ENCODE measurements at places on chromosomes 13 and 19.
A peak's percentile ranks its signal among the peaks of the same experiment; 100 is the strongest.

DNA sequence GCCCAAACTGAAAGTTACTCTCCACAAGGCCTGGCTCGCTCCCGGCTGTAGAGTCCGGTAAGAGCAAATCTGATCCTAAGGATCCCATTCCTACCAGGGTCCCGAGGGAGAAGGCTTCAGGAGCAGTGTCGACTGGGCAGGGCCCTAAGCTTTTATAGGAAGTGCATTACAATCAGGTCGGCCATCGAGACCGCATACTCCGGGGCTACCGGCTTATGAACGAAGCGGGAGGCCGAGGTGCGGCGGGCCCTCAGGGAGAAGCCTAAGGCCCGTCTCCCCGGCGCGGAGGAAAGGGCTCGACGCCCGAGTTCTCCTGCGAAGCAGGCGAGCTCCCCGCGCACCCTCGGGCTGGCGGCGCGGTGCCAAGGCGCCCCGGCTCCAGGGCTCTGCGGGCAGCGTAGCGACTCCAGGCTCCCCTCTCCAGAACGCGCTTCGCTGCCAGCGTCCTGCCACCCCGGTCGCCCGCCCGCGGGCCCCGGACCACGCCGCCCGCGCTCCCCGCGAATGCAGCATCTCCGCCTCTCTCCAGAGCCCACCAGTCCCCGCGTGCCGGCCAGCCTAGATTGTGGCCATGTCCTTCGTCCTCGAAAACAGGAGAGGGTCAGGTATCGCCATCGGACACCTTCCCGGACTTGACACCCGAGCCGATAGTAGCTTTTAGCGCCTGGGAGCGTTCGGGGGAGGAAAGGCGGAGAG, 1.4 kb downstream of the EFNB2 start:
- DNase-seq = peak; percentile 84

DNA sequence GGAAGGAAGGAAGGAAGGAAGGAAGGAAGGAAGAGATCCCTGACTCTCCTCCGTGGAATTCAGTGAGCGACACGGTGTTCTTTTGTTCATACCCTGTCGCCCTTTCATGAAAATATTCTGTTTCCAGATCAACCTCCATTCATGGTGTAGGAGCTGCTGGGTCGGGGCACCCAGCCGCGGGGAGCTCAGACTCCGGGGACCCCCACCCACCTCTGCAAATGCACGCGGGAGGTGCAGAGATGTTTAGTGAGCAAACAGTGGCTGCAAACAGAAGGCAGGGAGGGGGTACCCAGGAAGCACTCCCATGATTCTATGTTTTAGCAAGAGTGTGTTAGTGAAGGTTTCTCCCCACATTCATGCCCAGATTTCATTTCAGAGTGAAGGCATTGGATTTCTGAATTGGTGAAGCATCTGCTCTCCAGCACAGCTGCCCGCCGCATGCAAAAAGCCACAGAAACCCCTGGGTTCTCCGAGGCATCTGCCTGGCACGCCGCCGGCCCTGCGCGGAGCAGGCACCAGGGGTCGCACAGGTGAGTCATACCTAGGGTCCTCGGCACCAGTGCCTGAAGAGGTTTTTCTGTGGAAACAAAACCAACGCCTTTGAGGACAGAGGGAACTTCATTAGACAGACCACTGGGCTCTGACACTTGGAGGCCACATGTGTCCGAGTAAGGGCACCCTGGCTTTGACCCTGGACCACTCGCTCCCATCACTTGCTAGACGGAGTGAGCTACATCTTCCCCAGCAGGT, 80.6 kb downstream of the ZNF557 start:
- DNase-seq = no peak

- DNase-seq = no peak
Measured at GRCh38 chr13:111484141-111484925, 163.9 kb downstream of the TEX29 start.

- DNase-seq = no peak
Measured at GRCh38 chr13:59633290-59633689, 530.4 kb downstream of the DIAPH3 start.

GRCh38 chr19:34317311-34317927, 47.6 kb upstream of the GPI start:
- DNase-seq = no peak

GRCh38 chr13:76338003-76338402, 548.2 kb downstream of the KCTD12 start:
- DNase-seq = no peak

GRCh38 chr13:98279473-98280175, 102.6 kb upstream of the RNF113B start:
- peak; percentile 57 for DNase-seq

DNA sequence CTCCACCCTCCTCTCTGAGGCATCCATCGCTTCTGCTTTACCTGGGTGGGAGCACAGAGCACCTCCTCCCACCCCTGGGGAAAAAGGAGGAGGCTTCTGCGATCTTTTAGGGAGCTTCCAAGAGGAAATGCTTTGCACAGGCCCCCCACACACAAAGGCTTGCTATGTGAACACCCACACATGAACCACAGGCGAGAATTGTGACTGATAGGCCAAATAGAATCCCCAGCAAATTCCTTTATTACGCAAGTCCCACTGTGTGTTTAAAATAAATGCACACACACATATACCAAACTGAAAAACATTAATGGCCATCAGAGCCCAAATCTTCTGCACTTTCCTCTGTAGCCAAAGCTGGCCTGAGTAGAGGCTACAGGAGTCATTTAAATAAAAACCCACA, 50.6 kb downstream of the HSPH1 start:
- DNase-seq = no peak

- DNase-seq = peak; percentile 51
Measured at GRCh38 chr13:44140146-44140545, 233.5 kb upstream of the SERP2 start.

- no peak for DNase-seq
Measured at GRCh38 chr19:41623360-41623759, 3.5 kb downstream of the CEACAM4 start.

DNA sequence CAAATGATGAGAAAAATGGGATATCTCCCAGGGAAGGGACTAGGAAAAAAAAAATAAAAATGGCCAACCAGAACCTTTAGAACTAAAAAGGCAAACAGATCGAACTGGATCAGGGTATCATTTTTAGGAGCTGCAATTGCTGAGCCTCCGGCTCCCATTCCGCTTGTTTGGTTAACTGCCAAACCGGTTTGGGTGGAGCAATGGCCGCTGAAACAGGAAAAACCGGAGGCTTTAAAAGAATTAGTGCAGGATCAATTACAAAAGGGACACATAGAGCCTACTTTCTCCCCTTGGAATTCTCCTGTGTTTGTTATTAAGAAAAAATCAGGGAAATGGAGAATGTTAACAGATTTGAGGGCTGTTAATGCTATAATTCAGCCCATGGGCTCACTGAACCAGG, 12.7 kb upstream of the ZNF443 start:
- DNase-seq = no peak

- DNase-seq = no peak
Measured at GRCh38 chr13:99967869-99968520, 3.6 kb downstream of the ZIC5 start.

GRCh38 chr13:45718063-45718462, 15.9 kb downstream of the CBY2 start:
- DNase-seq = peak; percentile 45

- no peak for DNase-seq
Measured at GRCh38 chr19:757811-758668, 7.1 kb downstream of the MISP start.

- peak; percentile 99 for DNase-seq
Measured at GRCh38 chr19:36489920-36490415, 607 bp upstream of the ZNF566 start.

- DNase-seq = no peak
Measured at GRCh38 chr19:17721111-17721628, 1.9 kb downstream of the MAP1S start.

- DNase-seq = no peak
Measured at GRCh38 chr19:14085309-14085995, at the start of gene C19orf67. Gene C19orf67 (minus strand): TSS chr19:14085783. CDS start chr19:14085627, 156 bp downstream.

- no peak for DNase-seq
Measured at GRCh38 chr19:33916792-33917191, 120.1 kb downstream of the KCTD15 start.

DNA sequence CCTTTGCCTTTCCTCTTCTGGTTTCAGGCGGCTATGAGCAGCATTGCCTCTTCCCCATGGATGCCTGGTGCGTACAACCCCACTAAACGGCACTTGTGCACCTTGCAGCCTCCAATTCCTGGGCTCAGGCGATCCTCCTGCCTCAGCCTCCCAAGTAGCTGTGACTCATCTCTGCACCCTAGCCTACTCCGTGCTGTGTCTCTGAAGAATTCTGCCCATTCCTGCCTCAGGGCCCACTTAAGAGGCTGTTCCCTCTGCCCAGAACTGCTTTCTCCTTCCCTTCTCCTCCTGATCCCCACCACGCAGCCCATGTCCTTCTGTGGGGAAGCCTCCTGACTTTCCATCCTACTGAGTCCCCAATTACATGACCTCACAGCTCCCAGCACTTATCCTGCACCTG, 142.2 kb upstream of the ZNF507 start:
- no peak for DNase-seq

DNA sequence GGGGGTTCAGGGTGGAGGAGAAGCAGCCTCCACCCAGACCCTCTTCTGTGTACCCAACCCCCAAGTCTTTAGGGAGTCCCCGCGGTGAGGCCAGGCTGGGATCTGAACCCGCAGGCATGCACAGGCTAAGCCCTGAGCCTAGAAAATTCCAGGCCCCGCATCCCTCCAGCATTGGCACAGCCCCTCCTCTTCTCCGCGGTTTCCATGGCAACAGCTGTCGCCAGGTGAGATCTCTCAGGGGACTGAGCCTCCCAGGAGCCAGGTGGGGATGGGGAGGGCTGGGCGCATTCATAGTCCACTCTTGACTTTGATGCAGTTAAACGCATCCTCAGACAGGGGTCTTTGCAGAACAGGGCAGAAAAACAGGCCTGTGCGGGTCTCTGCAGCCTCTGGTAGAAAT, 48.3 kb upstream of the USP29 start:
- DNase-seq = no peak

- DNase-seq = no peak
Measured at GRCh38 chr13:99380921-99381645, 73.9 kb upstream of the GPR183 start.

DNA sequence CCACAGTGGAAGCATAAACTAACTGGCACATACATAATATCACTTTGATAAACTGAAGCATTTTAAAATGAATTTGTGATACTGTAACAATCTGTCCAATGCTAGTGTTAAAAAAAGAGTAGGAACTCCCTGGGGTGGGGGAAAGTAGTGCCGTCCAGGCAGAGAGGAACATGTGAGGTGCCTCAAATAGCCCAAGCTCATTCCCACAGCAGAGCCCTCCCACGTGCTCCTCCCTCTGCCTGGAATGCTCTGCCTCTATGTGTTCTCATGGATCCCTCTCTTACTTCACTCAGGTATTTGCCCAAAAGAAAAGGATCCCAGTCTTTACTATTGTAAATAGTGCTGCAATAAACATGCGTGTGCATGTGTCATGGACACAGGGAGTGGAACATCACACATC, 188.1 kb downstream of the NHLRC3 start:
- DNase-seq = no peak

DNA sequence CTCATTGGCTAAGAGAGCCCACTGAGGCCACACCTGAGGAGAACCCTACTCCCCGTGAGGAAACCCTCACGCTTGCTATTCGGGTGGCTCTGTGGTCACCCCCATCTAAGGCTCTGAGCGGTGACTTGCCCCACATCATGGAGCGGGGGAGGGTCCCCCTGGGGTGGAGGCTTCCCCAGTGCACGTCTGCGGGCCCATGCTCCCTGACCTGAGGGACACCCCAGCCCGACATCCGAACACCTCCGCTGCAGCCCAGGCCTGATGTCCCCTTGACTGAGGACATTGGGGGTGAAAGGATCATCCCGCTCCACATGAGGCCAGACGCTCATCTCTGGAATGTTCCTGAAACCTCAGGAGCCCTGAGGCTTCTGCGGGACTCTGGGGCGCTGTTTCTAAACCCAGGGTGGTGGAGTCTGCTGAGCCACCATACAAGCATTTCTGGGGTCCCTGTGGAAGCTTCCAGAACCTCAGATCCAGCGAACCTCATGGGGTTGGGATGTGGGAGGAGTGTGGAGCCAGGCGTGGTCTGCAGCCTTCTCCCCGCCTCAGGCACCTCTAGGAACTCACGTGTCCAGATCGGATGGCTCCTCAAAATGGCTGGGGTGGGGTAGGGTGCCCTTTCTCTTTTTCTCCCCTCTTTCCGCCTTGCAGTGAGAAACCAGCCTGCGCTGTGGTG, 19.9 kb downstream of the TMED1 start:
- no peak for DNase-seq

DNA sequence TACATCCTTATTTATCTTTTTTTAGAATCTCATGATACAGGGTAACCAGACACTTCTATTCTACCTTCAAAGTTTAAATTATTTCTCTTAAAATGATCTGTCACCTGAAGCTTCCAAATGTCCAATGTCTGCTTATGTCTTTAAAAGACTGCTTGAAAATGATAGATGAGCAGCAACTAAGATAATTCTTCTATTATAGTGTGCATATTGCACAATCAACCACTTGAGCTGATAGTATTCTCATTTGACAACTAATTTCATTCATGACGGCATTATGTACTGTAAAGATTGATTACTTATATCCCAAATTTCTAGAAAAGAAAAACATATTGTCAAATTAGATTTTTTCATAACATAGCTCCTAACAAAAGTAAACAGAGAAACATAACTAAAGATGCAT, 1478.2 kb upstream of the MIR17HG start:
- DNase-seq = no peak

- DNase-seq = no peak
Measured at GRCh38 chr13:110464556-110465333, 96.8 kb downstream of the RAB20 start.

DNA sequence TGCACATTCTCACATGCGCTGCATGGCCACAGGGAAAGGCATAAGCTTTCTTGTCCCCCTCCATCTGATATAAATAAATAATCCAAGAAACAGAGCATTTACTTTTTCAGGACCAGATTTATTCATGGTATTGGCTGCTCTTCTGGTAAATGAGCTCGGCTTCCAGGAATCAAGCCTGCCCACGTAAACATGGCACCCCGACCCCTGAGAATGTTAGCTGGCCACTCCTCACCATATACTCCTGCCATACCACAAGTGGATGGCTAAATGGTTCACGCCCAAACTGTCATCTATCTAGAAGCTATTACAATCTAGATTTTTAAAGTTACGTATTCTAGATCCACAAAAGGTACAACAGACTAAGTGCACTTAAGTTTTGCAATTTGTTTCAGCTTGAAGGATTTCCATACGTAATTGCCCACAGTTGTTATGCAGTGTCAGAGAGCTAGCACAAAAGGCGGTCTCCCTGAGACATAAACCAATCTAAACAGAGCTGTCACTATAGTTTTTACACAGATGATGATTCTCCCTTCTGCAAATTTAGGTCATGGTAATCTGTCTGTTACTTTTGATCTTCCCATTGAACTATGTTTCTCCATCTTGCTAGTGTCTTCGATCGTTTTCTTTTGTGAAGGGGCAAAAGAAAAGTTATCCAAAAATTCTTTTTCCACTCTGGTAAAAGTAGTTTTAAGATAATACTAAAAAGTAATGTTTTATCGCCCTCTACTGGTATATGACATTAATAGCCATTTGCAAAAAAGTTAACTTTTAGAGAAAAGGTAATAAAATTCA, 16.2 kb upstream of the FOXO1 start:
- peak; percentile 60 for DNase-seq

- peak; percentile 51 for DNase-seq
Measured at GRCh38 chr13:98144027-98144741, 1.3 kb downstream of the FARP1 start.

DNA sequence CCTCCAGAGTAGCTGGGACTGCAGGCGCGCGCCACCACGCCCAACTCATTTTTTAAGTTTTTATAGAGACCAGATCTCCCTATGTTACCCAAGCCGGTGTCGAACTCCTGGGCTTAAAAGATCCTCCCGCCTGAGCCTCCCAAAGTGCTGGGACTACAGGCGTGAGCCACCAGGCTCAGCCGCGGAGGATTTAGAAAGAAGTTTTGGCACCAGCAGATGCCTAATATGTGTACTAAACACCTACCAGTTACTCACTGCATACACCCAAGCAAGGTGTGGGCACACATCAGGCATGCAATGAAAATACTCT, 464 bp upstream of the ZFP14 start:
- no peak for DNase-seq

Measured in NCI-H82 (cell line).